RWPE1 (cell line): ENCODE measurements at places on chromosomes 11 and 22.

DNA sequence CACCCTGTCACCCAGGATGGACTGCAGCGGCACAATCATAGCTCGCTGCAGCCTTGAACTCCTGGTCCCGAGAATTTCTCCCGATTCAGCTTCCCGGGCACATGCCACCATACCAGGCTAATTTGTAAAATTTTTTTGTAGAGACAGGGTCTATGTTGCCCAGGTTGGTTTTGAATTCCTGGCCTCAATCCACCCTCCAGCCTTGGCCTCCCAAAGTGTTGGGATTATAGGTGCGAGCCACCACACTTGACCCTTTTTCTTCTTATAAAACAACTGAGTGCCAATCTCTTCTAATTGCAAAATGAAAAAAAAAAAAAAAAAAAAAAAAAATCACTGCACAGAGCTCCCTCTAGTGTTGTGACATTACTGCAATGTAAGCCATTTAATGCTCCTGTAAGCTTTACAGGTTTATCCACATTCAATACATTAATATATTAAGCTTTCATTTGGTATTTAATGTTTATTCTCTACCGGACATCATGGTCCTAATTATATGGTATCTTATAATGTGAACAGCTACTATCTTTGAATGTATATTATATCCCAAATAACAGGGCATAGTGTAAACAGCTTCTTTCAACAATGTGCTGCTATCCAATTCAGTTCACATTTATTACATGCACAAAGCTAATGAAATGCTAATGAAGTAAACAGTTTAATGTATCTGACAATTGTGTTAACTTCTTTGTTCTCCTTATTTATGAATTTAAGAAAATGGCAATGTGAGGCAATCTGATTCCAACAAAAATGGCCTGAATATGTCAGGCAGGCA is 44.6 kb downstream of the COPB1 start:
- DNase-seq = peak; percentile 37

- DNase-seq = no peak
Measured at GRCh38 chr11:129704831-129705230, 110.8 kb upstream of the TMEM45B start.

DNA sequence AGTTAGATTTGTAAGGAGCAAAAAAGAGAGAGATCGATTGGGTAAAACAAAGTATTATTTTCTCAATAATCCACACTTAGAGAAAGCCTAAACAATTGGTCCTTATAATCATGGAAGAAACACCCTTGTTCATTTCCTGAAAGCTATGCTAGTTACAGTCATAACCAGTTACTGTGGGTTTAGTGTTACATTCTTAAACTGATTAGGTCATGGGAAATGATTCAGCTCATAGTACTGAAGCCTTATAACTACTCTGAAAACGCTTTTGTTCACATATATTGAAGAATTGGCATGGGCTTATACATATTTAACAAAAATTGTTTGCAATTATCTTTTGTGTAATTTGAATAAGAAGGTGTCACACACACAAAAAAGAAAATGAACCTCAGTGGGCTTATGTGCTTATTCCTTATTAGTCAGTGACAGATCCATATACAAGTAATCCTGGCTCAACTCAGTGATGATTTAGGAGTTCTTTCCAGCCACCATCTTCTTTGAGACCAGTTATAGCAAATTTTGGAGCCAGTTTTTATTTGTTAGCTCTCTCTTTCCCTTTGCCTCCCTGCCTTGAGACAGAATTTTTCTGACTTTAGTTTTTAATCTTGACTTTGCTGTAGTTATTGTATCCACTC is 198.5 kb upstream of the CTSC start:
- peak; percentile 85 for DNase-seq

- no peak for DNase-seq
Measured at GRCh38 chr11:44556735-44557409, 8.6 kb upstream of the CD82 start.

GRCh38 chr11:128424851-128425285 is 162.5 kb downstream of the ETS1 start:
- no peak for DNase-seq
